ENCODE measurements at places on chromosomes 7 and 10.

GRCh38 chr10:12381536-12382156, 32.3 kb downstream of the CAMK1D start:
- no peak for DNase-seq

DNA sequence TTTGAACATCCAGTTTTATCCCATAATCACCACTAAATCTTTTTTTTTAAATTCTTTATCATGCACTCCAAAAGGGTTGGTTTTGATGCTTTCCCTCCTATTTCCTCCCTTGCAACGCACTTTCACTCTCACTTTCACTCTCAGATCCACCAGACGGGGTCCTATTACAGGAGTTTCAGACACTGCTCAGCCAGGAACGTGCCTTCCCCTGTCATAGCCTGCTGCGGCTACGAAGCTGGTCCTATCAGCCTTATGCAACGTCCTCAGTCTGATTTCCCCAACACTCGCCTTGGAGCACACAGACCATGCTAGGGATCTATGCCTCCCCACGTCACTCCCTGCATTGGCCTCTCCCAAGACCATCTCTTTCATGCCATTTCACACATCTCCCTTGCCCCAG, 23.4 kb downstream of the ZPBP start:
- no peak for DNase-seq

DNA sequence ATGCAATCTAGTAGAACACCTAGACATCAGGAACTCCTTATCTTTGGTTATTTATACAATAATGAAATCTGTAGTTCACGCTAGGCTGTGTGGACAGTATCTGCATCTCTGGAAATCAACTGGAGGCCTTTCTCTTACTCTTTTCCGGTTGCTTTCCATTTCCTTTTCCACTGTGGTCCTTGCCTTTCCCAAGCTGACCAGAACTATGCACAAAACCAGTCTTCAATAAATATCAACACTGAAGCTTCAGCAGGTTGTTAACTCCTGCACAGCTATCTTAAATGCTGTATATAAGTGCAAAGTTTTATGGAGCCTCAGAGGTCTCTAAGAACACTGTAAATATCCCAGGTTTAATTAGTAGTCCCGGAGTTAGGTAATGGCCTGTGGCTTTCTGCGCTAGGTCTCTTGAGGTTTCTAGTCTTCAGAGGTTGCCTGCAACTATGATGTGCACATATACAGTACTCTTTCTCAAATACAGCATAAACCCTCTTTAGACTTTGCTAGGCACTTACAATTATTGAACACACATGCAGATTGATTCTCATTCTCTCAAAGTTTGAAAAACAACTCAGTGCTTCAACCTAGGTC, 2.4 kb downstream of the KLLN start:
- DNase-seq, result no peak

- DNase-seq, result no peak
Measured at GRCh38 chr7:133253519-133253875, 619 bp downstream of the EXOC4 start.

GRCh38 chr7:37971491-37971890, 51.1 kb downstream of the EPDR1 start:
- no peak for DNase-seq

- no peak for DNase-seq
Measured at GRCh38 chr10:123331438-123331837, 177.2 kb downstream of the BUB3 start.

DNA sequence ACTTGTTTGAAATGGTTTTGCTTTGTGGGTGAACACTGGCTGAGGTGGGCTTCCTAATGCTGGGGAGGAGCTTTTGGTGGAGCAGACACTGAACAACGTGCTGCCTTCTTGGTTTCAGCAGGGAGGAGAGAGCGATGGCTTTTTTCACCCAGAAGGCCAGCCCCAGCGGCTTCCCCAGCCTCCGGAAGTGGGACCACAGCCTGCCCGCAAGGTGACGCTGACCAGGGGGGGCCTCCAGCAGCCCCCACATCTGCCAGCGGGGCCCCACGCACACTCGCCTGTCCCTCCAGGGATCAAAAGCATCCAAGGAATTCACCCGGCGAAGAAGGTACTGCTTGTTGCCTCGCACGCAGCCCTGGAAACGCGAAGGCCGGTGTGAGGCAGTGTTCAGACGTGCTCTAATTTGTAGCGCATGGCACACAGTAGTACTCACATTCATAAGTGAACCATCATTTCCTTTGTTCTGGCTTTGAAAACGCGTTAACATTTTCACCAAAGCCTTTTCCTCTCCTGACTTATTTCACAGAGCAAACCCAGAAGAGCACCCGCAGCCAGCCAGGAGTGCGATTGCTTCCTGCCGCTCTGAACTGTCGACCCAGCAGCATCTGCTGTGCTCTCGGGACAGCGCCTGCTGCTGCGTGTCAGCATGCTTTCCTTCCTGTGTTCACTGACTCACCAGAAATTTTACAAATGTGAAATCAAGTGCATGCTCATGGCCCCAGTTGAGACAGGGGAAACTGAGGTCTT, 48.4 kb downstream of the SHH start:
- DNase-seq, result no peak

DNA sequence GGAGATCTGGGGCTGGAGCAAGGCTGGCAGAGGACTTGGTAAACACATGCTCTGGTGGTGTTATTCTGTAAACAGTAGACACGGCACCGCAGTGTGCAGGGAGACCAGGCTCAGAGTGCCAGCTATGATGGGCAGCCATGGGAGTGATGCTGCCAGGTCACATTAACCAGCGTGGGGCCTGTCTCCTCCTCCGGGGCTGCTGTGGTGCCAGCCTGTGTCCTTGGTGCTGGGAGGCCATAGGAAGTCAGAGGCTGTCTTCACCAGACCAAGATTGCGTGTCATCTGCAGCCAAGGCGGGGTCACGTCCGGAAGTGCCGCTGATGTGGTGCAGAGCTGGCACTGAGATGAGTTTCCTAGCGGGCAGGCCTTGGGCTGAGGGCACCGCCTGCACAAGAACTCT, 236.0 kb downstream of the GLRX3 start:
- DNase-seq, result no peak

GRCh38 chr10:91420868-91421267, 10.7 kb downstream of the HECTD2 start:
- no peak for DNase-seq

- no peak for DNase-seq
Measured at GRCh38 chr7:121360564-121360963, 31.8 kb downstream of the WNT16 start.

GRCh38 chr7:153838591-153838990, 213.6 kb upstream of the DPP6 start:
- DNase-seq, result no peak

DNA sequence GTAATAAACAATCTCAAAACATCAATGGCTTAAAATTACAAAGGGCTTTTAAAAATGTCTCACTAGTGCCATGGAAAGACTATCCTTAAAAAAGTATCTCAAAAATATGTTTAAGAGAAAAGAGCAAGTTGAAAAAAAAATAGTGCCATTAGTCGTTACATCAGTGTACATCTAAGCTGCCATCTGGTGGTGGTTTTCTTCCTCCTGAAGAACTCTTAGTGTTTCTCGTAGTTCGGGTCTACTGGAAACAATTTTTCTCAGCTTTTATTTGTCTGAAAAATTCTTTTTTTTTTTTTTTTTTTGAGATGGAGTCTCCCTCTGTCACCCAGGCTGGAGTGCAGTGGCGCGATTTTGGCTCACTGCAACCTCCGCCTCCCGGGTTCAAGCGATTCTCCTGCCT, 5.9 kb upstream of the GARIN1A start:
- DNase-seq, result no peak

DNA sequence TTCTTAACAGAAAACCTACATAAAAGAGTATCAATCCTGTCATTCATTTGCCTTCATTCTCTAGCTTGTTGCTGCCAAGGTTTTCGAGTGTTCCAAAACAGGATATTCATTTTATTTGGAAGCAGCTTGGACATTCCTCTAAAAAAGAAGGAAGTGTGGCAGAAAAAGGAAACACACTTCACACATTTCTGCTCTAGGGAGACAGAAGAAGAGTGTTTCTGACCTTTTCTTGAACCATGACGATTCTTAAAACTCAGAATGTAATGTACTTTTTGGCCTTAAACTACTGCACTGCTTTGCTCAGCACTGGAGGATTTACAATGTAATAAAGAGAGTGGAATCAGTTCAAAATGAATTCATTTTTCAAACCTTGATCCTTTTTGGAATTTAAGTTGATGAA, 81.3 kb downstream of the SEMA3A start:
- DNase-seq, result no peak

- no peak for DNase-seq
Measured at GRCh38 chr7:69213878-69214277, 384.4 kb upstream of the AUTS2 start.

DNA sequence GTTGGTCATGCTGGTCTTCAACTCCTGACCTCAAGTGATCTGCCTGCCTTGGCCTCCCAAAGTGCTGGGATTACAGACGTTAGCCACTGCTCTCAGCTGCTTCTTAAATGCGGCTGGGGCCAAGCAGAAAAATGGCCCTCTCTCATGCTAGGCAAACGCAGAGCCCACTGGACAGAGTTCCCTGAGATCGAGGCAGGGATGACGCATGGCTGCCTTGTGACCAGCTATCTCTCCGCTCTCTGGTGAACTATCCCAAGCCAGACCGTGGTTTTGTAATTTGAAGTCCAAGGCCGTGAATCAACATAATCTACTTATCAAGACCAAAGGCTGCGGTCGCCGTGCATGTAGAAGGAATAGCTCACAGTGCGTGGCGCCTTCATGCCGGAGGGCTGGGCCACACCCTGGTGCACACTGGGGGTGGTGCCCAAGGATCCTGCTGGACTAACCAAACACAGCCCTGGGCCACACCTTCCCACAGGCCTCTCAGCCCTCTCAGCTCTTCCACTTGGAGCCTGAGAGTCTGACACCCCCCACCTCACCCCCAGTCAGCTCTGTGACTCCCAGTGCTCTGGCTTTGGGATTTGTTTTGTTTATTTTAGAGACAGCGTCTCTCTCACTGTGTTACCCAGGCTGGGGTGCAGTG, 88.1 kb upstream of the CUX1 start:
- DNase-seq, result no peak

- no peak for DNase-seq
Measured at GRCh38 chr7:64045301-64046040, at the start of gene ZNF727. Gene ZNF727, plus strand, starts transcription at chr7:64045434. Its CDS starts 188 bp downstream, at chr7:64045622.

DNA sequence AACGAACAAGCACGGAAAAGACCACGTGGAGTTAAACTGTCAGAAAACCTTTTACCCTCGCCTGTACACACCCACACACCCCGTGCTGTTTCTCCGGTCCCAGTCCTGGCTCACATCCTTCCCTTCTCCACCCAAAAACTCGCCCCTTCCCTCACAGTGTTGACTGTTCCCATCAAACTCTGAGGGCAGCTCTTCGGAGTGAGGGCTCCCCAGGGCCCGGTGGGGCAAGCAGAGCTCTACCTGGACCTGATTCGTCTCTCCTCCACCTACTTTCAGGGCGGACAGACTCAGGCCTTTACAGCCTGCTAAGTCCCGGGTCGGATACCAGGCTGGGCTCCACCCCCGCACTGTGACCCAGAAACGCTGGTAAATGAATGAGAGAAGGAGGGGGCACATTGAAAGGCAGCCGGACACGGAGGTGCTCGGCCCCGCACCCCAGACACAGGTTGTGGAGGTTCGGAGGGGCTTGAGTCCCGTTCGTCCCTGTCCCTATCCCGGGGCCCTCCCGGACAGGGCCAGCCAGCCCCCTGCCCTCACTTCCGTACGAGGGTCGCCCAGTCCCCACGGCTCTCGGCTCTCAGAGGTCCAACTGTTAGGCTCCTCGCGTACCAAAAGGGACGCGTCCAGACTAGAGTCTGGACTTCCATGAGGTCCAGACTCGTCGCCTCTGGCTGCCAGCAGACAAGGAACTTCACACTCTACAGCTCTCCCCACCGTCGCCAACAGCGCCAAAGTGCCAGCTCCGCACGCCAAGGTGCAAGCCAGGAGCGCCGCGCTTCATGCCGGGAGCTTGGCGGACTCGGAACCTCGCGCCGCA, 31.7 kb upstream of the ASL start:
- DNase-seq, result no peak

GRCh38 chr7:155466142-155466813, 8.3 kb downstream of the EN2 start:
- DNase-seq, result no peak

DNA sequence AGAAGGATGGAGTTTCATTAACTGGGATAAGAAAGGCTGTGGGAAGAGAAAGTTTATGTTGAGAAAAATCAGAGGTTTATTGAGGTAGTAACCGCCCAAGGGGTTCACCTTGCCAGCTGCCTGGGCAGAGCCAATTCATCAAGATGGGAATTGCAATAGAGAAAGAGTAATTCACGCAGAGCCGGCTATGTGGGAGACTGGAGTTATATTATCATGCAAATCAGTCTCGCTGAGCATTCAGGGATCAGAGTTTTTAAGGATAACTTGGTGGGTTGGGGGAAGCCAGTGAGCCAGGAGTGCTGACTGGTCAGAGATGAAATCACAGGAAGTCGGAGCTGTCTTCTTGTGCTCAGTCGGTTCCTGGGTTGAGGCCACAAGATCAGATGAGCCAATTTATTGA, 70.6 kb downstream of the MALRD1 start:
- DNase-seq, result no peak

- DNase-seq, result no peak
Measured at GRCh38 chr7:69849268-69849667, 251.0 kb downstream of the AUTS2 start.

DNA sequence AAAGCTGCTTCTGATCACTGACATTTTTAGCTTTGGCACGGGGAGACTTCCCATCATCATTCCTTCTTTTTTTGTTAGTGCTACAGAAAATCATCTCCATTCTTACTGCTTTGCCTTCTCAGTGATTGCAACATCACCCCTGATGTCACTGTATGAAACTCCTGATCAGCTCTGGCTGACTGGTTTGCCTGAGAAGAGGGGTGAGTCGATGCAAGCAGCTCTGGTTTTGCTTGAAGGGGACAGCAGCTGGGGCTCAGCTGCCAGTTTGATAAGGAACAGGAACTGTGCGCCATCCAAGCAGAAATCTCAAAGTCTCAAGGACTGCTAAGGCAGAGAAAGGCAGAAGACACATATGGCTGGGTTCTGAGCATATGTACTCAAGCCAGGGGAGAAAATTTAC, 808.5 kb upstream of the CELF2 start:
- DNase-seq, result no peak

- DNase-seq, result no peak
Measured at GRCh38 chr10:132963430-132963960, 21.1 kb upstream of the CFAP46 start.

- DNase-seq, result no peak
Measured at GRCh38 chr10:47041396-47042198, 130.4 kb downstream of the PTPN20 start.

DNA sequence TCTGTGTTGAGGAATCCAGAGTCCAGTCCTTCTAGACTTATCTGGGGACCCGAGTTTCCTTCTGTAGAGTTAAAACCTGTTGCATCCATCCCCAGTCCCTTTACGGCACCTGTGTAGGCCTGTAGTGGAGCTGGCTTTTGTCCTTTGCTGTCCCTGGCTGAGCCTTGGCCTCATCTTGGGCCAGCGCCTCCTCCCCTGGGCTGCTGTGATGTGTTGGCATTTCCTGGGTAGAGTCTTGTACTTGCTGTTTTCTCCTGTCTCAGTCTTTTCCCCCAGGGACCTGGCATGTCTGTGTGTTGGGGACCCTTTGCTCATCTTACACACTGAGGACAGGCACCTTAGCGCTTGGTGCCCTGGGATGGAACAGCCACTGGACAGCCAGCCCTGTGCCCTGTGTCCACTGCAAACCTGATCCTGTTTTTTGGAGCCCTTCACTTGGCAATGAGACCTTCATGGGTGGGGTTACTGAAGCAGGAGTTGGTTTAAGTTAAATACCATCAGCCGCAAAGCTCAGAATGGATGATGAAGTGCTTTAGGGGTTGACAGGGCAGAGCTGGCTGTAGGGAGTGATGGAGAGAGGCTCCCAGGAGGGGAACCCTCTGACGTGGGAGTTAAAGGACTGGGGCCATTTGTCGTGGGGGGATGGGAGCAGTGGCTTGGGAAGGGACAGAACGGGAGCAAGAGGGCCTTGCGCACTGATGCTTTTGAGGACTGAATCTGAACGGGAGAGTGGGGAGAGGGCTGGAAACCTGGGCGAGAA, 50.9 kb downstream of the CUX1 start:
- DNase-seq, result no peak

All from esophagus squamous epithelium (tissue), 5 donors.